ENCODE measurements at places on chromosomes 7 and 10.

- DNase-seq, result no peak
These were observed 621.3 kb downstream of the ANKRD7 start for GRCh38 chr7:118845791-118846190.

DNA sequence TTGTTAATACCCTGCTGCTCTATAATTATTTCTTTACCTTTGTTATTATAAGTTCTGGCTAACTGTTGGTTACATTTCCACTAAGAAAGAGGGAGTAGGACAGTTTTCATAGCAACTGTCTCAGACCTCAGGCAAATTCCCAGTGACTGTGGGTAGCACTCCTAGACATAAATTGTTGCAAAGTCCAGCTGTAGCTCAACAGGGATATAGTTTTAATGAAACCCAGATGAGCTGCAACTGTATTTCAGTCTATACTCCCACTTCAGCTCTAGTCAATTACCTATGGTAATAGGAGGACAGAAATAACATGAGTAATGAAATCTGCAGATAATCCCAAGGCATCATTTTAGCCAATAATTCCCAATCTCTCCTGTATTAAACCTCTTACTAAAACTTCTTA, 103.0 kb upstream of the SEMA3A start:
- no peak for DNase-seq

- DNase-seq, result peak; percentile 58
These were observed 592.5 kb downstream of the ARL4A start for GRCh38 chr7:13279854-13280435.

- DNase-seq, result no peak
These were observed 310.6 kb upstream of the MGMT start for GRCh38 chr10:129156406-129156805.

- peak; percentile 95 for DNase-seq
These were observed 132.0 kb downstream of the RELN start for GRCh38 chr7:103857435-103857834.

GRCh38 chr10:27628621-27629020, 117.0 kb downstream of the MKX start:
- DNase-seq, result no peak

- DNase-seq, result no peak
These were observed 97.7 kb downstream of the TMEM130 start for GRCh38 chr7:98771941-98772603.

GRCh38 chr10:35638101-35638500, 4.0 kb downstream of the FZD8 start:
- no peak for DNase-seq

DNA sequence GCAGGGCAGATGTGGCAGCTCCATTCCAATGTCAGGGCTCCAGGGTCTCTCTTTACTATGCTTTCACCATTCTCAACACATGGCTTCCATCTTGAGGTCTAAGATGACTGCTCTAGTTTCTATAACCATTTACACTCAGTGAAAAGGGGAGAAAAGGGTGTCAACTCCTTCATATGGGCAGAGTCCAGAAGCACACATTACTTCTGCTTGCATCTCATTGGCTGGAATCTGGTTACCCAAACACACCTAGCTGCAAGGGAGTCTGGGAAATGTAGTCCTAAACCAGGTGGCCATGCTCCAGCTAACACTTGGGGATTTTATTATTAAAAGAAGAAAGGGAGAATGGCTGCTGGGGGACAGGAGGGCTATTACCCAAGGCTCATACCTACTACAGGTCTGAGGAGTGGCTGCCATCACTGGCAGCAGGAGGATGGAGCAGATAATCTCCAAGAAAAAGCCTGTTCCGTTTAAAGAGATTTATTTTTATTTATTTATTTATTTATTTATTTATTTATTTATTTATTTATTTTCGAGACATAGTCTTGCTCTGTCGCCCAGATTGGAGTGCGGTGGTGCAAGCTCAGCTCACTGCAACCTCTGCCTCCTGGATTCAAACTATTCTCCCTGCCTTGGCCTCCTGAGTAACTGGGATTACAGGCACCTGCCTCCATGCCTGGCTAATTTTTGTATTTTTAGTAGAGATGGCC, 29.1 kb upstream of the LBX1 start:
- DNase-seq, result no peak

GRCh38 chr7:139915268-139915863, 86.3 kb downstream of the TBXAS1 start:
- no peak for DNase-seq

- no peak for DNase-seq
These were observed 85.2 kb upstream of the PDSS1 start for GRCh38 chr10:26612151-26612915.

- no peak for DNase-seq
These were observed 2.4 kb downstream of the CD36 start for GRCh38 chr7:80640846-80641245.

GRCh38 chr7:46279290-46279689, 358.2 kb upstream of the IGFBP3 start:
- no peak for DNase-seq

DNA sequence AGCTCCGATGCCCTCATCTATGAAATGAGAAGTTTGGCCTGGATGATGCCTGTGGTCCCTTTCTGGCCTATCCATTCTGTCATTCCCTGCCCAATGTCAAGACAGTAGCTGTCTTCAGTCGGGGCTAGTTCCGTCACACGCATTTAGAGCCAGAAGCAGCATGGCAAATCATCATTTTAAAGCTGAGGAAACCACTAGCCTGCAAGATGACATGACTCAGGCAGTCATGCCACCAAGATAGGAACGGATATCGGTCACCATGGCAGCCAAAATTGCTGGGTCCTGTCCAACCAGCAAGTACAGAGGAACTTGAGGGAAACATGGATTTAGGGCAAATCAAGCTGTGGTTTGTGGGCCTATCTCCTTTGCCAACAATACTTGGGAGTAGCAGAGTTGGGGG, 64.5 kb upstream of the MRLN start:
- no peak for DNase-seq

DNA sequence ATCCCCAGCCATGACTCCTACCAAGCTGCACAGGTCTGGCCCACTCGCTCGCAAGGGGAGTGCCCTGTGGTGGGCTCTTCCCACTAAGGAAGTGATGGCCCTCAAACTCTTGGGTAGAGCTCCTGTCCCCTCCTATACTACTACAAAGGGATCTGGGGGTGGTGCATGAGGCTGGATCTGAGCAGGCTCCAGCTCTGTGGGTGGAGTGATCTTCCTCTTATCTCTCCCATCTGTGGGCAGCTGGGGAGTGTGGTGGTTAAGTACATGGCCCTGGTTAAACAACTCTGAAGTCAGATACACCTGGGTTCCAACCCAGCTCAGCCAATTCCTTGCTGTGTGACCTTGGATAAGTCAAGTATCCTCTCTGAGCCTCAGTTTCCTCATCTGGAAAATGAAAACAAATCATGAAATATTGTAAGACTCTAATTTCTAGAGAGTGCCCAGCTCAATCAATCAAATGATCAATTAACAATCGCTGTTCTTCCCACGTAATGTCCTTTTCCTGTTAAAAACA, 17.4 kb downstream of the DDIT4 start:
- no peak for DNase-seq

- no peak for DNase-seq
These were observed 21.0 kb upstream of the LMTK2 start for GRCh38 chr7:98085674-98086073.

DNA sequence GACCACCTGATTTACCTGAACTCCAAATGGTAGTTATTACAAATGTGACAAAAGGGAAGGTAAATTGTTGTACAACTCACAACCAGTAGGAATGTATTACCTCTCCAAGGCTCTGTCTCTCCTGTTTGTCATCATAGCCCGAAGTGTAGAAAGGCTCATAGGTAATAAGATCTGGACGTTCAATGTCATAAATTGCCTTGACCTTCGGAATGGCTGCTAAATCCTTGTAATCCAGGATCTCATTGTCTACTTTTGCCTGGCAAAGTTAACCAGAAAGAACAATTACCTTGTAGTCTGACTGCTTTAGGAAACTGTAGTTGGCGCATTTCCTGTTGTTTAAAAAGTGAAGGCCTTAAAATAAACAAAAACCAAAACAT, 68.6 kb upstream of the AFAP1L2 start:
- no peak for DNase-seq

GRCh38 chr10:114044247-114045135, 825 bp downstream of the ADRB1 start:
- no peak for DNase-seq

DNA sequence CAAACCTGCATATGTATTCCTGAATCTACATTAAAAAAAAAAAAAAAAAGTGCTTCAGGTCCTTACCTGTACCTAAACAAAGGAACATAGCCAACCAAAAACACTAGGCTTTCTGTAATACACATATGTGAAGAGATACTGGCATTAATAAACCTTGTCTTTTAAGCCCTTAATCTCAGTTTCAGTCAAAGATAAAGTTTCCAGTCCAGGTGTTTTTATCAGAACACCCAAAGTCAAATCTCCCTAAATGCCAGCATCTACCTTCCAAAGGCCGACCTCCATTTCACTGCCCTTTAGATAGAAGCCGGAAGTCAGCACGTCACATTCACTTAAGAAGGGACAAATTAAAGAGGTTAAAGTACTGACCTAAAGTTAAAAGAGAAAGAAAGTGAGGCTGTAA, 79.8 kb upstream of the NEBL start:
- DNase-seq, result no peak

DNA sequence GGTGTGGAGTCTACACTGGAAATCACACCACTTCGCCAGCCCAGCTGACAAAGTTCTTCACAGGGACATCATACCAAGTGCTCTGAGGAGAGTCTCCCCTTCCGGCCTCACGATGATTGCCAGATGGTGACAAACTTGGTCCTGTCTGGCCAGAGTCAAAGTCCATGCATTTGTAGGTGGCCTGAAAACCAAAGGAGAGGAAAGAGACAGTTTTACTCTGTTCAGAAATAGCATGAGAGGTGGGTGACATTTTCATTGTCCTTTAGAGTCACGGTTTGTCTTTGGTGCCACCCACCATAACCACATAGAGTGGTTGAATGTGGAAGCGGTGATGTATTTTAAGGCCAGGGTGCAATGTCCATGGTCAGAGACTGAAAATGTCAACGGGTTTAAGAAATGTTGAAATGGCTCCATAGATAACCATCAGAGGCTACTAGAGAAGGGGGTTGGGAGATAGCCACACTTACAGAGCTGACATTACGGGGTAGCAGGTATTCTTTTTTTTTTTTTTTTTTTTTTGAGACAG, 33.0 kb downstream of the BTBD16 start:
- DNase-seq, result no peak

GRCh38 chr10:72074574-72075375, 13.6 kb downstream of the SPOCK2 start:
- DNase-seq, result no peak

DNA sequence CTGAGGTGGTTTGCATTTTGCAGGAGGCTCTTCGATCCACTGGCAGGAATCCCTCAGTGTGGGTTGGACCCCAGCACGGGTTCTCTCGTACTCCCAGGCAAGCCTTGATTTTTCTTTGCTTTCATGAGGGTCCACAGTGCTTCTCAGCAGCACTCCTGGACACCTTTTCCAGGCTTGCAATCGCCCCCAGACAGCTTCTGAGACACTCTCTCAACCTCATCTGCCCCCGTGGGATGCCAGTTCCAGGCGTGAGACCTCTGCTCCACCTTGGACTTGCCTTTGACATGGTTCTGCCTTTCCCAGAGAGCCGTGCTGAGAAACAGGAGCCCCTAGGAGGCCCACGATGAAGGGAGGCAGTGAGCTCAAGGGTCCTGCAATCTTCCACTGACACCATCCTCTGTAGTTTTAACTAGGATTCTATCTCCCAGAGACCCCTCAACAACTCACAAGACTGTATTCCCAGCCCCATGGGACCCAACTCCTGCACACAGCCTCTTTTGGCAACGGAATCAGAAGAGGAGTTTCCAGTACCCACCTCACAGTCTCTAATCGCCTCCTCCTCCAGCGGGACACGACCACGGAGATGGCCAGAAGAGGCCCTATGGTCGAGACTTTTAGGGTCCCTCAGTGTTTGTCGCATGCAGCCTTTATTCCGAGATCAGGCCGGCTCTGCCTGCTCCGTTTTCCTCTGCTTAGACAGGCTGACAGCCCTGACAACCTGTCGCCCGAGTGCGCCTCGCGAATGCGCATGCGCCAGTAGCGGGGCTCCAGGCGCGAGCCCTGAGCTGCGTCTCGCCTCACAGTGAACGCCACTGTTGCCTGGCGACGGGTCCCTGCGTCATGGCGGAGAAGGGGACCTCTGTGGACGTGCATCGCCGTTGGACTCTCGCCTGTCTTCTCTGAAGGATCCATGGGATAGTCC, 26.0 kb upstream of the ZNF273 start:
- peak; percentile 43 for DNase-seq

DNA sequence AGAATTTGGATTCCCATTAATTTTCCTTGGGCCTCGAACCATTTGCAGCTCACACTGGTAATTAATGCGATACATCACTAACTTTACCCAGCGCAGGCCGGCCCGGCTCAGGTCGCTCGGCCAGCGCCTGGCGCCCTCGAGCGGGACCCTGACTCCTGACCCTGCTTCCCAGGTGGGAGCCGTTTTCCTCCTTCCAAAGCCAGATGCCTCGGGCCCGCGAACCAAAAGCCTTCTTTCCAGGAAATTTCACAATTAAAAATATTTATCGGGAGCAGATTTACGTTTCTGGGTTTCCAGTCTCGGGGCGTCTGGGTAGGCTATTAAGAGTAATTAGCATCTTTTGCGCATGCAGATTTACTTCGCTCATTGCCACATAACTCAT, 12.2 kb downstream of the LBX1 start:
- no peak for DNase-seq

All from NCI-H1694 (cell line).